Left hindlimb (tissue), 1 donor: ENCODE measurements at places on chromosomes 7 and 10.
A peak's percentile ranks its signal among the peaks of the same experiment; 100 is the strongest.

DNA sequence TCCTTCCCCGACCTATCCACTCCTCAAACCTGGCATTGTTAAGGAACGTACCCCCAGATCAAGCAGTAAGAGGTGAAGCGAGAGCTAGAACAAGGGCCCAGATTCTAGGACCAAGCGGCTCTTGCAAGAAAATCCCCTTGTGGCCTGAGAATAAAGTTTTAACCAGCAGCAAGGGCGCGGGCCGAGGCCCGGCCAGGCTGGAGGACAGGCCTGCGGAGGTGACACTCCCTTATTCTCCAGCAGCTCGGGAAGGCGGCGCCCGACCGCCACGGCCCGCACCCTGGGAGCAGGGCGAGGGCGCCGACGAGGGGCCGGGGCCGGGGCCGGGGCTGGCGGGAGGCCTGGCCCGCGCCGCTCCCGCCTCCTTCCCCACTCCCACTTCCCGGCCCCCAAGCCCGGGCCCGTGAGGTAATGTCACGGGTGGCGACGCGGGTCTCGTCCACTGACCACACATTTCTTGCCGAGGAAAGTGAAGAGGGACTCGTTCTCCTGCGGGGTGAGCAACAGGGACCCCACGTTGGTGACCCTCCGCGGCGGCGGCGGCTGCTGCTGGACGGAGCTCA, 551 bp downstream of the WASL start:
- peak; percentile 66 for DNase-seq

GRCh38 chr7:139355320-139355719, 4.4 kb upstream of the LUC7L2 start:
- no peak for DNase-seq

GRCh38 chr7:72437061-72437585, 25.0 kb upstream of the CALN1 start:
- DNase-seq = no peak

- DNase-seq = no peak
Observed at GRCh38 chr7:45716380-45717203, 142.4 kb downstream of the ADCY1 start.

DNA sequence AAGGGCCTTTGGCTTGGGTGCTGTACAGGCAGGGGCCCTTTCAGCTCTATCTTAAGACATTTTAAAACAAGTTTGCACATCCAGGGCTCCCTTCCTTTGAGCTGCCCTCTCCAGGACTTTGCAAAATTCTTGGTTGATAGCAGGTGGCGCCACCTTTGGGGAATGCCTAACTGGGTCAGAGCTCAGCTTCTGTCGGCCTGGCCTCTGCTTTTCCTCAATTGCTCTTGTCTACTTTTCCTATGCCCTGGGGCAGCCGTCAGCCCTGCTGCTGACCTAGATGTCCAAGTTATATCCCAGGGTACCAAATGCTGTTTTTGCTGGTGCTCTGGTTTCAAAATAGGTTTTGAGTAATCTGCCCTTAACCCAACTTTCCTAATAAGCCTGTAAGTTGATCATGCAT, 65.8 kb downstream of the APBB1IP start:
- DNase-seq = no peak

DNA sequence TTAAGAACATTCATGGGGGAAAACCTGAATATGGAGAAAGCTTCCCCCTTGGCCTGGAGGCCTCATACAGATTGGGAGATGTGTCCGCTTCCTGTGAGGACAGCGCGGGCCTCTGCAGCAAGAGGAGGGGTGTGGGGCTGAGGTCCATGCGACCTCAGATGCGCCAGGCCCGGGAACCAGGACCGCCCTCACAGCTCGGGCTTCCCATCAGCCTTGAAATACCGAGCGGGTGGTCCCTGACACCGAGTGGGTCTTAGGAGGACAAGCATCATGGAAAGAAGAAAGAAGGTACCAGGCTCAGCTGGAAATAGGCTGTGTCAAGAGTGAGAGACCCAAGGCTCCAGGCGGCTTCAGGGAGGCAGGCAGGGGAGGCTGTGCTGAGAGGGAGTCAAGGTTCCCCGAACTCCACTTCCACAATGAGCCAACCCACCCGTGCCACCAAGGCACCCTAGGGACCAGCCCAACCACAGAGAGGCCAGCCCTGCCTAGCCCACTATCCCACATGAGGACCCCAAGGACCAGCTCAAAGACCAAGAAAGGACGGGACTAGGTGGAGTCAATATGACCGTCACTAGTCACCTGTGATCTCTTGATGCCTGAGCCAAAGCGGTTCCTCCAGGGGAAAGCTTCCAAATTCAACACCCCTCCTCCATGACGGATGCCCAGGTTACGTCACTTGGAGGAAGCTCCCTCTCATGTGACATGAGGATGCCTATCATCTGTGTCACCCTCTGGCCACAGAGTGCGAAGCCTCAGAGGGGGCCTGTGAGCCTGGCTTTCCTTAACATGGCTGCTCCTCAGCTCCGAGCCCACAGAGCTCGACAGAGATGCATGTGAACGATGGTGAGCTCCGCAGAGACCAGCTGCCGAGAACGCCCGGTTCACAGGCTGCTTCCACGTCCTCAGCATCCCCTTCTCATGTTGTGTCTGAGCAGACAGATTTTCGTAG, 103.7 kb downstream of the TCERG1L start:
- no peak for DNase-seq

DNA sequence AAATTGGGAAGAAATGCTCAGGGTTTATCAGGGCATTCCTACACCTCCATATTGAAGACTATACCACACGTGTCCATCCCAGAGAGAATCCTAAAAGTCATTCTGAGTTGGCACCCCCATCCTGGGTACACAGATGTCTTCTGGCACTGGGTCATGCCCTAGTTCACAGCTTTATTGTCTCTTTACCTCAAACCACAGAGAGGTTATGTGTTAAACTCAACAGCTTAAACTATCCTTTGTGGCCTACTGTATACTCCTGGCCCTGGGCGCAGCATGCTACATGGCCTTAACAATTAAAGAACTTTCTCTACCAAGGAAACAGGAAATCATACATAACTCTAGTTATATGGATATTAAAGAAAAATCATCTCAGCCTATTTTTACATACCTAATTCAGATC, 115.6 kb upstream of the SEM1 start:
- DNase-seq = no peak

DNA sequence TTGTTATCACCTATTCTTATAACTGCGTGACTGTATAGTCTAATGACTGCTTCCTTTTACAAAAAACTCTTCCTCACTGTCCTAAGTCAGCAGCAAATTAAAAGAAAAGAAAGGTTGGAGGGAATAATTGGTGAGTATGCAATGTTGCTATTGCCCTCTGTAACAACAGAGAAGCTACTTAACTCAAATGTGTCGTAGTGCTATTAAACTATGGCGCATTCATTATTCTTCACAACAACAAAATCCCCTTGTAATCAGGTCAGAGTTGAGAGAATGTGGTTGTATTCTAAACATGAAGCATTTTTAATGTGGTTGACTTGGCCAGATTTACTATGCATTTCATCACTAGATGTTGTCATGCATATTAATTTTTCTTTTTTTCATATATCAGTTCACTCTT, 897.8 kb upstream of the PHF14 start:
- no peak for DNase-seq

GRCh38 chr10:129279446-129280154, 187.4 kb upstream of the MGMT start:
- peak; percentile 65 for DNase-seq
